ENCODE measurements at places on chromosomes 12 and 14.

GRCh38 chr12:110531741-110532333 lies 29.7 kb downstream of the RAD9B start:
- DNase-seq: no peak

DNA sequence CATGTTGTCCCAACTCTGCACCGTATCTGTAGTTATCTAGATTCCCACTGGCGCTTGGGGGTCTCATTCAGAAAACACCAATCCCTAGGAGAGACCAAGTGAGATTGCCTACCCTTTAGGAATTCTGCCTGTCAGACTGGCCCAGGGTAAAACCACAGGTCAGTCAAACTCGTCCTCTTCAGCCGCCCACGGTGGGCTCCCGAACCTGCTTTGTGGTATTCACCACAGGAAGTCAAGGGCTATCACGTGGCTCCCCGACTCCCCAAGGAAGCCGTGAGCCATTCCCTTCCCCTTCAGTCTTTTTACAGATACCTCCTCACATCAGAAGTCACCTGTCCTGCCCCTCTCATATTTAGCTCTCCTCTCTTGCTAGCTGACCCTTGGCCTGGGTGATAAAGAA lies 159.9 kb downstream of the EGLN3 start:
- no peak for DNase-seq

GRCh38 chr12:108805136-108805535 lies 52.2 kb downstream of the SSH1 start:
- no peak for DNase-seq

DNA sequence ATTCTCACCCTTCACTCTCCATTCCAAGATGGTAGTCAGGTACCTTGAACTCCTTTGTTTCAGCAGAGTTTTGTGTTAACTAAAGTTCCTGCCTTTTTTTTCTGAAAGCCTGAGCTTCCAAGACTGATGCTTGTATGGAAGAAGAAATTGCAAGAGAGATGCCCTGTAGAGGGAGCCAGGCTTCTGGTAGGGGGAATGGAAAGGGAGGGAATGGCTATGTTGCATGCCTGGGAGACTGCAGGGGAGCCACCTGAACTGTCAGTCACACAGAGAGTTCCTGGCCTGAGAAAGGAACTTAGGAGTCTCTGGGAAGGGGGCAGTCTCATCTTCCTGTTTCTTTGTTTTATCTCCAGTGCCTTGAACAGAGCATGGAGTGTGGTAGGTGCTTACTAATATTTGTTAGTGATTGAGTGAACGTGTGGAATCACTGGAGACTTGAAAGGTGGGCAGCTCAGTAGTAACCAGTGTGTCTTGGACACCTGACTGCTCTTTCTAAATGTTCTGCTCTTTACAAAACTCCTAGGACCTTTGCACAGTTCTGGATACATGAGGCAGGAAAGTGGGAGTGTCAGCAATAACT lies 132.2 kb downstream of the ANO4 start:
- no peak for DNase-seq

GRCh38 chr14:80764921-80765507 lies 176.5 kb downstream of the CEP128 start:
- DNase-seq: no peak

GRCh38 chr12:123021688-123022604 lies 41.5 kb downstream of the ARL6IP4 start:
- DNase-seq: no peak

DNA sequence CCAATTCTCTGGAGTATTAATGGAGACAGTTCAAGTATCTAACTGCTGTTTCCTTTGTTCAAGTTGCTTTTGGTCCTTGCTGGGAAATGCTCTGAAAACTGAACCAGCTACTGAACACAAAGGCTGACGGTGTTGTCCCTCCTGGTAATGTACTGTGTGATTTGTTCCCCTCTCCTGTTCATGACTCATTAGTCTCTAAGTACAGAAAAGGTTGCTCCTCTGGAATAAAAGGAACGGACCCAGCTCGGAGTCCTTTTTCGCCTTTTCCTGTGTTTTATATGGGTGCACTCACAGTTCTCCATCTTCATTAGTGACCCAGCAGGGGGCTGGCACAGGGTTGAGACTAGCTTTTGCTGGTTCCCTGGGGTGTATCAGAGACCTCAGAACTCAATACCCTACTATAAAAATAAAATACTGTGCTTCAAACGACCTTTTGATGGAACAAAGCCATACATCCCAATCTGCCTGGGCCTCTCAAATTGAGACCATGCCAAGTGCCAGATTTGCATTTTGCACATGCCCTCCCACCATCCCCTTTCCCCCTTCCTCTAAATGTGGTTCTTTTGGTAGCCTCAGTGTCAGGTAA lies 269.7 kb downstream of the RAD51B start:
- no peak for DNase-seq

- no peak for DNase-seq
Measured at GRCh38 chr12:114838480-114838879, 154.5 kb upstream of the TBX3 start.

DNA sequence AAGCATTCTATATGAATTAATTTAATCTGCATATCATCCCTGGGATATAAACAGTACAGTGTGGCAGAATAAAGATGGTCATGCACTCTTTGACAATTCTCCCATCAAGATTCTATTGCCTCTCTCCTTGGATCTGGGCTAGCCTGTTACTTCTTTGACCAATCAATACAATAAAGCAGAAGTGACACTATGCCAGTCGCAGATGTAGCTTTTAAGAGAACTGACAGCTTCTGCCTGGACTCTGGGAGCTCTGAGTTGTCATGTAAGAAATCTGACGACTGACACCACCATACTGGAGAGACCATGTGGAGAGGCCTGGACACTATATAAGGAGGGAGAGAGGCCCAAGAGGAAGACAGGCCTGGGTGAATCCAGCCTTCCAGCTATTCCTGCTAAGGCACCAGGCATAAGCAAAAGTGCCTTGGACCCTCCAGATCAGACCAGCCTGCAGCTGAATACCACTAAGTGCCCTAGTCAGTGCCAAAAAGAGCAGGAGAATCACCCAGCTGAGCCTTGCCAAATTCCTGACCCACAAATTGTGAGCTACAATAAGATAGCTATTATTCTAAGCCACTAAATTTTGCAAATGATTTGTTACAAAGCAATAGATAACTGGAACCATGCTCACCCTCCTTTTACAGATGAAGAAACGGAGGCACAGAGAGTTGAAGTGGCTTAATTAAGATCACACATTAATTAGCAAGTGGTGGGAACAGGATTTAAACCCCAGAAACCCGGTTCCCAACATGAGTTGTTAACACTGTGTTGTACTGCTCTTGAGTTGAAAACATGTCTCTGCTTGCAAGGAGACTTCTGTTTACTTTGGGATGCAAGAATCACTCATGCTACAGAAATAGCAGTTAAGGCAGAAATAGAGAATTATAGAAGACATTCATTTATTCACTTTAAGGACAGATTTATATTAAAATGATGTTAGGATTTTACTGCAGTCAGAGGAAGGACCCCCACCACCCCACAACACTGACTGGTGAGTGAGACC lies 84.6 kb downstream of the RIN3 start:
- DNase-seq: no peak

DNA sequence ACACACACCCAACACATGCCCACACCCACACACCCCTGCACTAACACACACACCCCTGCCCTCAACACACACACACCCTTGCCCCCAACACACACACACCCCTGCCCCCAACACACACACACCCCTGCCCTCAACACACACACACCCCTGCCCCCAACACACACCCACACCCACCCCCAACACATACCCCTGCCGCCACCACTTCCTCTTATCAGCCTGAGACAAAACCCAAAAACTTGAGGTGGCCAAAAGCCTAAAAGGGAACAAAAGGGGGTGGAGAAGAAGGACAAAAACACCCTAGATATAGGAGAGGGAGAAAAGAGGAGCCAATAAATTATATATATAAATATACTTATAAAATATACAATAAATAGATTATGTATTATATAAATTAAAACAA lies 9.1 kb upstream of the DEGS2 start:
- DNase-seq: no peak

DNA sequence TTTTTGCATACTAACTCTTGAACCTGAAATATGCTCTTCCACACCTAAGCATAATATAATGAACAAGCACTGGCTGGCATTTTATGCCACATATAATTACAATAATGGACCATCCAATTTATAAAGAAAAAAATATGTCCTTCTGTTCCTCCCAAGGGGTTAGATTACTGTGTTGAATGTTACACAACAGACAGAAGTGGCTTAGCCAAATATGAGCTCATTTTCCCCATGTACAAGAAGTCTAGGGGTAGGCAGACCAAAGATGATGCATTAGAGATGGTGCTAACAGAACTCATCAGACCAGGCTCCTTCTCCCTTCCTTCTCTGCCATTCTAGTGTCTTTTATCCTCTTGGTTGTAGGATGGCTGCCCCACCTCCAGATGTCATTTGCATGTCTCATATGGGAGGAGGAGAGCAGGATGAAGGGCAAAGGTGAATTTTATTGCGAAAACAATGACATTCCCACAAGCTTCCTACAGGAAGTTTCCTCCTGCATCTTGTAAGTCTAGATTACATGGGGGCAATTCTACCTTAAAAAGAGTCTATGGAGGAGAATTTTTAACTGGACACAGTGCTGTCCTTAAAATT lies 43.9 kb upstream of the SLC2A13 start:
- DNase-seq: no peak

DNA sequence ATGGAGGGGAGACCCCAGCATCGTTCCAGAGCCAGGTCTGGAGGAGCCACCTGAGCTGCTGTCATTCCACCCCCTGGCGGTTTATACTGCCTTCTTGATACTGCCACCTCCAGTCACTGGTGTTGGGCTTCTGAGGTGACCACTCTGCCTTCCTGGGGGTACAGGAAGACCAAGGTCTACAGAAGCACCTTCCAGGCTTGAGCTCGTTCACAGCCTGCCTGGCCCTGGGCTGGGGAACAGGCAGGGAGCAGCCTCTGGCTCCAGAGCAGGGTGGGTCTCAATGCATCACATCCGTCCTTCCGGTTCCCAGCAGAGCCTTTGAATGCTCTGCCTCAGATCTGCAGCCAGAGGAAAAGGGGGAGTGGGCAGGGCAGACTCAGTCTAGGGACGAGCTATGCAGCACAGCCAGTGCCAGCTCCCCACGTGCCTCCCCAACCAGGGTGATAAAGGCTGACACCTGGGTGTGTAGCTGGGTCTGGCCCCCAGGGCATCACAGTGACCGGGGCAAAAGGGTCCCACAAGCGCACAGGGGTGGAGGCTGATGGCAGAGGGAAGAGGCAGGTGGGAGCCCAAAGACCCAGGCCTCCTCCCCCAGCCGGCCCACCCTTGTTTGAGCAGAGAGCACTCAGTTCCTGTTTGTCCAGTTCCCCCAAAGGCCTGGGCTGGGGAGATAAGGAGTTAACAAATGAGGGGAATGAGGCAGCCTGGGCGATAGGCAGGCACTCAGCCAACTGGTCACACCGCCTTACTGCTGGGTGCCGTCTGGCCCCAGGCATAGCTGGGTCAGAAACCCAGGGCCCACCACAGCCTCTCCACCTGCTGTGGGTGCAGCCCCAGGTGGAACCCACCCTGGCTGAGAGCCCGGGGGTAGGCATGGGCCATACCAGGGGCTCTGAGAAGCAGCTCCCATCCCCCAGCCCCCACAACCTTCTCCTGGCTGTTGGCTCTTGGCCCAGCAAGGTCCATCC lies 17.1 kb downstream of the DEGS2 start:
- DNase-seq: no peak

DNA sequence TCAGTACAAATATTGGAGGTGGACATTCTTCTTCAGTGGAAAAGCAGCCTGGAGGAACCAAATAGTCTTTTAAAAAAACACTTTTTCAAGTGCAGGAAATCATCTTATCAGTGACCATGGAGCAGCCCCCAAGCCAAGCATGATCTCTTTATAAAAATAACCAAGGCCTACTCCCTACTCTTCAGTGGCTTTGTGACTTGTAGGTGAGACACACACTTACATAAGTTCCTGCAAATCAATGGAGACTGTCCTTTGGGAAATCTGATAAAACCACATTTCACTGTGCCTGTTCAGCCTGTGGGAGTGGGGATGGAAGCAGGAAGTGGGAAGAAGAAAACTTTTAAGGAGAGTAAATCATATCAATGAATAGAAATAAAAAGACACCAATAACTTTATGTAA lies 56.3 kb downstream of the MBIP start:
- DNase-seq: no peak

GRCh38 chr14:36773558-36773957 lies 111.9 kb downstream of the PAX9 start:
- DNase-seq: no peak

DNA sequence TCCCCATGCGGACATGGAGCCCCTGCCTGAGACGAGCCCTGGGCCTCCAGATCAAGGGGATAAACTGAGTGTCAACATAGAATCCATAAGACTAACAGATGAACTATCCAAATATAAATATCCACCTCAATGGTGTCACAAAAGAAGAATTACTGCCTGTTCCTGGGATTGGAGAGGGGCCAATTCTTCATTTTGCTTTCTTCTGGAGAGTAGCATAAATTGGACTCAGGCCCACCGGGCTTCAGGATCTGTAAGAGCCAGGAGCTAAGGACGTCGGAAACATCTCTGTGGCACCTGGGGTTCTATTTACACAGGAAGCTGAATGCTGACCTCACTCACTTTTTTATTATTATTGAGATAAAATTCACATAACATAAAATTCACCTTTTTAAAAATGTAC lies 408.2 kb upstream of the CCDC196 start:
- no peak for DNase-seq

- DNase-seq: no peak
Measured at GRCh38 chr12:88375306-88376305, 204.7 kb downstream of the KITLG start.

DNA sequence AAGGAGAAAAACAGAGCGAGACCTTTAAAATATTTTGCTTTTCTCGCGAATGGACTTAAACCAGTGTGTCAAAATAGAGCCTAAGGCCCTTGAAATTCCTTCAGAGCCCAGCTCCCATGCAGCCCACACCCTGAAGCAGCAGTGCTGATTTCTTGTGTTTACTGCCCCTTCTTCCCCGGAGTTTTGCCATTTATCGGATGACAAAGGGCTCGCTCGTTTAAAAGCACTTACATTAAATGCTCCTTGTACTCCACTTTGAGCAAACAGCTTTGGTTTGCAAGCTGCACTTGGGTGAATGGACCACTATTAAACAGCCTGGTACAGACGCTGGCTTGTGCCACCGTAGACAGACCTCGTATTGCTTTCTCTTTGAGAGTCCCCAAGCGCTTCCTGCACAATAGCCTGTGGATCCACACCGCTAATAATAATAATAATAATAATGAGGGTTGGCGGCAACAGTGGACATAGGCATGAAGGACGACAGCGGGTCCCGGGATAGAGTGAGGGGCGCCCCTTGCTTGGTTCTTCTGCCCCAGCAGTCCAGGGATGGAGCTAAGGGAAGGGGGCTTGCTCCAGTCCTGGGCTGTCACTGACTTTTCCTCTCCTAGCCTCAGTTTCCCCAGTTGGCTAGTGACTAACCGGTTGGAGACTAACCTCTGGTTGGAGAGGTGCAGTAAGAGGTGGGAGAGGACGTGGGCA lies 6.6 kb downstream of the DLK1 start:
- DNase-seq: no peak

Data from CD4-positive, alpha-beta T cell treated with Interleukin-10 for 1 hour (primary cell).